ENCODE measurements at places on chromosomes 4 and X.

- no peak for DNase-seq
Observed at GRCh38 chr4:104302731-104303130, 192.0 kb downstream of the CXXC4 start.

GRCh38 chr4:55865228-55865806 lies 11.9 kb downstream of the EXOC1 start:
- DNase-seq, result no peak

DNA sequence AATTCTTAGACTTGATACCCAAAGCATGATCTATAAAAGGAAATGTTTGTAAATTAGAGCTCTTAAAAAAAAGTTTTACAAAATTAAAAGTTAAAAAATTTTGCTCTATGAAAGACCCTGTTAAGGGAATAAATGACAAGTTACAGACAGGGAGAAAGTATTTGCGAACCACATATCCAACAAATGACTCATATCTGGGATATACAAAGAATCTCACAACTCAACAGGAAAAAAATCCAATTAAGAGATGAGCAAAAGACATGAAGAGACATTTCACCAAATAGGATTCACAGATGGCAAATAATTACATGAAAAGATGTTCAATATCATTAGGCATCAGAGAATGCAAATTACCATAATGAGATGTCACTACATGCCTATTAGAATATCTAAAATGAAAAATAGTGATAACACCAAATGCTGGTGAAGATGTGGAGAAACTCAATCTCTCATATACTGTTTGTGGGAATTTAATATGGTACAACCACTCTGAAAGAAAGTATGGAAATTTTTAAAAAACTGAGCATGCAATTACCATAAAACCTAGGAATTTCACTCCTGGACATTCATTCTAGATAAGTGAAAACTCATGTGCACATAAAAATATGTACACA lies 100.8 kb upstream of the EOLA2 start:
- no peak for DNase-seq

DNA sequence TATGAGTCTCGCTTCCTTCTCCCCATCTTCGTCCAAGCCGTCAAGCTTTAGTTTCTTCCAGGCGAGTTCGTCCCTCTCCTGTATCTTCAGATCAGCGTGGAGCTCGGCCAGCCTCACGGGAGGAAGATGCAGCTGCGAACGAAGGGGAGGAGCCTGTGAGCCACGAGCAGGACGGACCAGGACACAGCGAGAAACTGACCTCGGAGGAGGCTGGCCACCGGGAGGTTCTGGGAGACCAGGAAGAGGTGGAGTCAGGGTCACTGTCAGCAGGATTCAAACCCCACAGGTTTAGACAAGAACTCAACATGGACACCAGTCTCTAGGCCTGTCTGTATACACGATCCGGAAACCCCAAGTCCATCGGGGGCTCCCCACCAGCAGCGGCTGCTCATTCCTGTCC lies 7.3 kb downstream of the LRPAP1 start:
- no peak for DNase-seq

- DNase-seq, result peak; percentile 62
Observed at GRCh38 chrX:68827848-68828624, 785 bp upstream of the EFNB1 start.

DNA sequence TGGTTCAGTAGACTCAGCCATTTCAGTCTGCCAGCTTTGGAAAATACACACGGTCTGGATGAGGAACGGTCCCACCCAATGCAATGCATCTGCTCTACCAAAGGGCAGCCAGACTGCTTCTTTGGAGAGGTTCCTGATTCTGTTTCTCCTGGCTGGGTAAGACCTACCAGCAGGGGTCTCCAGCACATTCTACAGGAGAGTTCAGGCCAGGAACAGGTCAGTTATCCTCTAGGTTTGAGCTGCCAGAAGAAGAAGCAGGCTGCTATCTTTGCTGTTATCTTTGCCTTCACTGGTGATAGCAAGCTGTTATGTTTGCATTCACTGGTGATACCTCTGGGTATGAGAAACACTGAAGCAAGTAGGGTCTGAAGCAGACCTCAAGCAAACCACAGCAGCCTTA lies 45.5 kb upstream of the PBDC1 start:
- no peak for DNase-seq

DNA sequence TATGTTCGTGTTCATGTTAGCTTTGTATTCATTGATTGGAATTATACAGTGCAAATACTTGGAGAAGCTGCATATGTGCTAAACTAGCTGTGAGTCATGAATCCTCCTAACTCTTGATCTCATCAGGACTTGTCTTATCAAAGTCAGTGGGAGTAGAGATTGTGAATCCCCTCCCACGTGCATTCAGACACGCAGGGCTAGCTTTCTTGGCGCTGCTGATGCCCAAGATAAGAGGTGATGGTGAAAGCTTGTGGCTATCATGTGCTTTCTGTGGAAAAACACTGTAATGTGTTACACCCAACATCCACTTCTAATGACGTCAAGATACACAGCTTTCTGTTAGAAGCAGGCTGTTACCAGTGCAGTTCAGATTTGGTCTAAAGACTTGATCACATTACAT lies 348.7 kb upstream of the HAND2 start:
- DNase-seq, result no peak

- peak; percentile 21 for DNase-seq
Observed at GRCh38 chr4:8580321-8581093, at the start of gene GPR78. Gene GPR78, plus strand, starts transcription at chr4:8580392. Its CDS starts 591 bp downstream, at chr4:8580983.

DNA sequence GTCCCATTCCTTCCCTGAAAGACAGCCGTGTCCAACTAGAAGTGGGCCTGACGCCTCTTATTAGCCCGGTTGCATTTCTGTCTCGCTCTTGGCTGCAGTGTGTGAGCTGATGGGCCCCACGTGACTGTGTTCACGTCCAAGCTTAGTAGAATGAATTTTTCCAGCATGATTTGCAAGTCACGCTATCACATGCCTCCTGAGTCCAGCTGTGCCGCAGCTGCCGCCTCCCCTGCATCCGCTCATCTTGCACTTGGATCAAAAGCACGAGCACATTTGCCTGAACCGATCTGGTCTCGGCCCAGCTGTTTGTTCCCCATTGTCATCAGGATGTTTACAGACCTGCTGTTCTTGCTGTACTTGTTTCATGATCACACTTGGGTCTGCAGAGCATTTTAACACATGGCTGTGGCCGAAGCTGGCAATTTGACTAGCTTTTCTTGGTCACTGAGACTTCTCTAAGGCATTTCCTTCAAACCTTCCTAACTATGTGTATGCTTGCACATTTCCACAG lies 126.5 kb downstream of the KIT start:
- no peak for DNase-seq

DNA sequence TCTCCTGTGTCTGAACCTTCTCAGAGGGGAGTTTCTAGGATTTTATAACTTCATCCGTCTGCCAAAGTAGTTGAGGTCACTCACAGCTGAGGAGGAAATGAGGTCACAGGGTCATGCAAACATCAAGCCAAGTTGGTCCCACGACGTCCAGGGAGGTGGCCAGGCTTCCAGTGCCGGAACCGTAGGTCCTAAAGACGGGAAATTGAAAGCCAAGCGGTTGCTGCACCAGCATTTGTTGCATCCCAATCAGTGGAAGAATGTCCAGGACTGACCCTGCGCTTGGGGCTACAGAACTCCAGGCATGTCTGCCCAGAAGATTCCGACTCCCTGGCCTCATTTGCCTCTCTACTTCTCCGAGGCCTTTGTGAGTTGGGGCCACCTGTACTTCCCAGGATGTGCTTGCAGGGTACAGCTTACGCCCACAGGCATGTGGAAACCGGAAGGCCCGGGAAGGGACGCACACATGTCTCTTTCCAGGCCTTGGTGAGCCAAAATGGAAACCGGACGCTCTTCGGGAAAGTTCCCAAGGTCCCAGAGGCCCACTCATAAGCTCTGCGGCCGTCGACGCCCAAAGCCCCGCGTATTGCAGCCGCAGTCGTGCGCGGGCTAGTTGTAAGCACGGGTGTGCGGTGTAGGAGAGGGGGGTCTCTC lies 9.3 kb downstream of the PRDM8 start:
- no peak for DNase-seq

- DNase-seq, result no peak
Observed at GRCh38 chr4:99411041-99411440, 24.1 kb downstream of the ADH7 start.

GRCh38 chrX:149909324-149910177 lies 19.8 kb upstream of the HSFX4 start:
- no peak for DNase-seq

Data from stimulated activated CD4-positive, alpha-beta T cell treated with anti-CD3 and anti-CD28 coated beads, Interleukin-1b, Interleukin-23, amount 100 ng/mL, for 24 hours (primary cell).